ENCODE measurements at places on chromosomes 1 and 21.

GRCh38 chr1:78996791-78997190 is 9.7 kb downstream of the ADGRL4 start:
- DNase-seq = no peak

DNA sequence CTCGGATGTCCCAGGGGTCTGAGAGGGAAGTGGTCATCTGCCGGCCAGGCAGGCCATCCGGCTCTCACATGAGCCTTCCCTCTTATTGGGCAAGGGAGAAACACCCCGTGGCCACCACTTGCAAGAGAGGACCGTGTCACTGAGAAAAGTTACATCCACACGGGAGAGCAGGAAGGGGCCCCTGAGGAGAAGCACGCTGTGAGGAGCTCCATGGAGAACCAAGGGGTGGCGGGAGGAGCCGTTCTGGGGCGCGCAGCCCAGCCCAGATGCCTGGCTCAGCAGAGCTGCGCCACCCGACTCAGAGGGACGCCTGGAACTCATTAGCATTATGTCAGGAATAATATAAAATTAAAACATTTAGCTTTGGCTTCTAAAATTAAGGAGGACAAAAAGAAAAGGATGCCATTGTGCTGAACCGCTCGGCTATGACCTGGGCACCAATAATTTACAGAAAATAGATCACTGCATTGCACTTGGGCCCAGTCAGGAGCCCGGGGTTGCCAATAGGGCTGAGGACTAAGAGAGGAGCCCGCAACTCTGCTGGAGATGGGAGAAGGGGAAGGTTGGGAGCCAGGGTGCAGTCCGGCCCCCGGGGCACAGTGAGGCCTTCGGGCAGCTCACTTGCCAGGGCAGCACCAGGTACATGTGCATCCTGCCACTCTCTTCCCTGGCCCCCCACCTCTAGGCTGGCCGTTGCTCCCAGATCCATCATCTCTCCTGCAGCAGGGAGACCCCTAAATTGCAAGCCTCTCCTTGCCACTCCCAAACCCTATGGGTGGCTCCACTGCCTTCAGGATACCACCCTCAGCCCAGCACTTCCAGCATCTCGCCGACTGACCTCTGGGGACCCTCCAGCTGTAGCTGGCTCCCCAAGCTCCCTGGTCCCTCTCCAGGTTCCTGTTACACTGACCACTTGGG is 84.8 kb downstream of the DMRTB1 start:
- DNase-seq = no peak

DNA sequence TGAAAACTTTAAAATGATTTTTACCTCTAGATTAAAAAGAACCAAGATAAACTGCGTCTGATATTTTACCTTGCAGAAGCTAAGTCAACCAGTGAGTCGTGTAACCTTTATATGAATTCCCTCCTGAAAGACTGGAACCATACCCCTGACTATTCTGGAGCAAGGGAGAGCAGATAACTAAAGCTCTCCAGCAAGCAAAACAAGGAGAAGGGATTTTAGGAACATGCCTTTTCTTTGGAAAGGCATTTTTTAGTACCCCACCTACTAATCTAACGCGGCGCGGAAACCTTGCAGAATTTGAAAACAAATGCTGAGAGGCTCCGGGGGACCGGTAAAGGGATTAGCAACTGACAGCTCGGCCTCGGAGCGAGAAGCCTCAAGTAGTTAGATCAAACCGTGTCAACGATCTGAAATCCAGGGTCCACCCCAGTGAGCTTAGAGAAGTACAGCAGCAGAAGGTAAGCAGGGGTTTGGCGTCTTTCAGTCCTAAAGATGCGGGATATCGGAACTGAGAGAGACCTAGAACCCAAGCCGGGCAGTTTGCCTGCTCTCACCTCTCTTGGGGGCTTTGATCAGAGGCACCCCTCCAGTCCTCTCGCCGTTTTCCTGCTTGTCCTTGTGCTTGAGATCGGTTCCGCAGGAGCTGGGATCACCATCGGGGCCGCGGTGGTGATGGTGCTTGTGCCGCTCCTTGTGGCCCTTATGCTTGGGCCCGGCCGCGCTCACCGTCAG is 954 bp downstream of the RSBN1 start:
- DNase-seq = peak; percentile 19

DNA sequence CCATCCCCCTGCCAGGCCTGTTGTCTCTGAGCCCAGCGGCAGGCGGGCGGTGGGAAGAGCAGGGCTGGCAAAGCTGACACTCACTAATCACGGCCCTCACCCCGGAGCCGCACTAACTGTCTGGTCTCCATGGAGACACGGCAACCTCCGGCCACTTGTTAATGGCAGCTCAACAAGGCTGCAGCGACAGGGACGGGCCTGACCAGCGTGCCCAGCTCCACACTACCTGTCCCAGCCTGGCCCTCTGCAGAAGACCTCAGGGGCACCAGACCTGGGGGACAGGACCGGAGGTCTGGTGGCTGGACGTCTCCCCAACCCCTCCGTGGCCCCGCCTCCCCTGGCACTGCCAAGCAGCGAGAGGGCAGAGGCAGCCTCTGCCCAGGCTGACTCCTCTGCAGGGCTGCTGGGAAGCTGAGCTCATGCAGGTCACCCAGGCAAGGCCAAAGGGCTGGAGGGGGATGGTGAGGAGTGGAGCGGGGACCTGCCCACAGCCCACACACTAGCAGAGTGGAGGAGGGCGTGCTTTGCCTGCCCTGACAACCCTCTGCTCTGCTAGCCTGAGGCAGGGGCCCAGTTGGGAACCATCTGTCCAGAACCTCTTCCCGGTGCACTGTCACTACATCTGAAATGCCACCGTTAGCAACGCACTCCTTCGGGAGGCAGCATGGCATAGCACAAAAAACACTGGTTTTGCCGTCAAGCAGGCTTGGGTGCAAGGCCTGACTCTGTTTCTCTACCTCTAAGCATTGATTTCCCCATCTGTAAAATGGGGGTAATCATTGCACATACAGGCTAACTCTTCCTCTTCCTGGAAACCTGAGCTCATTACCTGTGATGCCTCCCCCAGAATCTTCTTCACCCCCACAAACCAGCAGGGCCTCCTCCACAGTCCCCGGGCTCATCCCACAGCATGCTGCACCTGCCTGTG is 29.6 kb upstream of the WASF2 start:
- DNase-seq = no peak

DNA sequence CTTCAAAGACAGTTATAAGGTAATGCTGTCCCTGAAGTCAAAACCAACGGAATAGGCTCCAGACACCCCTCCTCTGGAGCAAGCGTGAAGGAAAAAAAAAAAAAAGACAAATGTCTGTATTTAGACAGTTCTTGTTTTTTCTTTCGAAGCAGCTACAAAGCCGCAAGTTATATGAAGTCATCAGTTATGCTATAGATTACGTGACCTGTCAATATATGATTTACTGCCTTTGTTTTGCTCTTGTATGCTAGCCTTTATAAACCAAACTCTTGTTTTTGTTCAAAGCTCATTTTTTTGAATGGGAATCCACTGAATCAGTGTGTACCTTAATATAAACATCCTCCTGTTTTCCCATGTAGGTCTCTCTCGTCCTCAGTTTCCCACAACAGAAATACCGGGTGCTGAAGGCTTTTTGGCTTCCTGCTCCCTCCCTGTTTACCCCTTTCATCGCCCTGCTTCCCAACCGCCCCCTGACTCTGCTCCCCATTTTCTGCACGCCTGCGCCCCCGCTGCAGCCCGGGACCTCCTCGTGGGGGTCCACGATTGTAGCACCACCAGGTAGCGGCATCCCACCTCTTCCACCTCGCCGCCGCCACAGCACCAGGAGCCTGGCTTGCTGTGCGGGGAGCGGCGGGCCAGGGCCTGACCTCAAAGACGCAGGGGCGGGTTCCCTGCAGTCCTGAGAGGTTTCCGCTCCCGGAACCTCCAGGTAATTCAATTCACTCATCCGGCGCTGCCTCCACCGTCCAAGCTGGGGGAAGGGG is 5.2 kb upstream of the ZNF678 start:
- DNase-seq = no peak

DNA sequence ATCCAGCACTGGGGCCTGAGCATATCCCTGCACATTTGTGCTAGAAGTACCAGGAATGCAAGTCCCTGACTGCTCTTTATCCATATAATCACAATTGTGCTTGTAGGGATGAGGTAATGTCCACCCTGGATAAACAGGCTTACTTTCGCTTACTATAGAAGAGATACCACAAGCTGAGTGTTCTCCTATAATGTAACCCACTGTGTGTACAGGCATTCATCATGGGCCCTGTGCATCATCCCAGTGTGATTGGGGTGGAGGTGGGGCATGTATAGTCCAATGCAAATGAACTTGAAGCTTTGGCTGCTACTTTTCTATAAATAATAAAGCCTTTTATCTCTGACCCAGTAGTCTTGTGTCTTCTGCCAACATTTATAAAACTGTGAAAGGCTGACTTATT is 69.3 kb downstream of the MAN1A2 start:
- no peak for DNase-seq

GRCh38 chr21:41605178-41605933 is 97.4 kb upstream of the TMPRSS2 start:
- DNase-seq = no peak

- no peak for DNase-seq
Observed at GRCh38 chr1:52663716-52664115, 30.7 kb downstream of the SHISAL2A start.

DNA sequence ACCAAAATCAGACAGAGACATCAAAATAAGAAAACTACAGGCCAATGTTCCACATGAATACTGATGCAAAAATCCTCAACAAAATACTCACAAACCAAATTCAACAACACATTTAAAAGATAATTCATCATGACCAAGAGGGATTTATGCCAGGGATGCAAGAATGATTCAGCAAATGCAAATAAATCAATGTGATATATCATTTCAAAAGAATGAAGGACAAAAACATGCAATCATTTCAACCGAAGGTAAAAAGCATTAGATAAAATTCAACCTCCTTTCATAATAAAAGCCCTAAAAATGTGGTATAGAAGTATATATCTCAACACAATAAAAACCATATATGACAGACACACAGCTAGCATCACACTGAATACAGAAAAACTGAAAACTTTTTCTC is 81.5 kb upstream of the LYPLAL1 start:
- DNase-seq = no peak

- DNase-seq = no peak
Observed at GRCh38 chr1:239987103-239987745, 104.5 kb upstream of the FMN2 start.

- no peak for DNase-seq
Observed at GRCh38 chr21:36097427-36098181, 27.8 kb downstream of the CBR1 start.

GRCh38 chr1:3065396-3065795 is 3.6 kb upstream of the PRDM16 start:
- DNase-seq = no peak

- no peak for DNase-seq
Observed at GRCh38 chr1:184606786-184607185, 147.9 kb downstream of the EDEM3 start.

GRCh38 chr1:36973056-36973455 is 61.3 kb downstream of the GRIK3 start:
- no peak for DNase-seq

DNA sequence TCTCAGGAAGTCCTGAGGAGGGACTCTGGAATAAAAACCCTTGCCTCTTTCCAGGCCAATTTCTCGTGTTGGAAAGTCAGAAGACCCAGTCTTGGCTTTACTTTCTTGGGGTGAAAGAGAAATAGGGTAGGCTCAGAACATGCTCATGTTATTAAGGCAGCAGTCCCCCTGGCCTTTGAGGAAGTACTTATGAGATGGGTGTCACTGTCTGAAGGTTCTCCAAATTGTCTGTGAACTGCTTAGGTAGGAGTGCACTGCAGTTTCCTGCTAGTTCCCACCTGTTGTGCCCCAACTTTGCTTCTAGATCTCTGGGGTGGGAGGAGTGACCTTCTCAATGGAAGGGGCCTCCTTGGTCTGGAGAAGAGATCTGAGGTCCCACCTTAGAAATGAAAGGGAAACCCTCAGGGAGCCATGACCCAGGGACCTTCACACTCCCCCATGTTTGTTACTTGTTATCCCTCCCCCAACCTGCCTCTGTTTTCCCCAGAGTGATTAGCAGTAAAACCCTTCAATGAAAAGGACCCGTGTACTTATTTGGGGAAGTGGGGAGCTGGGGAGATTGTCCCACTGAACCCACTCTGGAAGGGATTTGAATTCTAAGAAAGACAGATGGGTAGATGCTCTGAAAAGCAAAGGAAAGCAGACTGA is 5.7 kb downstream of the ZNF691 start:
- DNase-seq = no peak

DNA sequence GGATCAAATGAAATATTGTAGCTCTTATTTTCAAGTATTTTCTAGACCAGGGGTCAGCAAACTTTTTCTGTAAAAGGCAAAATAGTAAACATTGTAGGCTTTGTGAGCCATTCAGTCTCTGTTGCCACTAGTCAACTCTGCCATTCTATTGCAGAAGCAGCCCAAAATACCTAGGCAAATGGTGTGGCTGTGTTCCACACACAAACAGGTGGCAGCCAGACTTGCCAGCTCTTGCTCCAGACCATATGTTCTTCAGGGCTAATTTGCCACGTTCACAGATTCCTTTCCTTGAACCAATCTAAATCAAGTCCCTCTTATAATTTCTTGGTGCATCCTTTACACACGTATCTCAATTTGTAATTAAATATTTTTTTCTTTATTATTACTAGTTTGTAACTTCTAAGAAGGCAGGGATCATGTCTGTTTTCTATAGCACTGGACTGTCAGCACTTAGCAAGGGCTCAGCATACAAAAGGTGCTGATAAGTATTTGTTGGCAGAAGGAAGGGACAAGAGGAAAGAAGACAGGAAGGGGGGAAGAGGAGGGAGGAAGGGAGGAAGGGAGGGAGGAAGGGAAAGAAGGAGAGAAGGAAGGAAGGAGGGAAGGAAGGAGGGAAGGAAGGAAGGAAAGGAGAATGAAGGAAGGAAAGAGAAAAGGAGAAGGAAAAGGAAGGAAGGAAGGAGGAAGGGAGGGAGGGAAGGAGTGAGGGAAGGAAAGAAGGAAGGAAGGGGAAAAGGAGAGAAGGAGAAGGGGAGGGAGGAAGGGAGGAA is 106.5 kb upstream of the EDEM3 start:
- DNase-seq = no peak

- DNase-seq = no peak
Observed at GRCh38 chr1:22142315-22143064, 407 bp downstream of the WNT4 start.

DNA sequence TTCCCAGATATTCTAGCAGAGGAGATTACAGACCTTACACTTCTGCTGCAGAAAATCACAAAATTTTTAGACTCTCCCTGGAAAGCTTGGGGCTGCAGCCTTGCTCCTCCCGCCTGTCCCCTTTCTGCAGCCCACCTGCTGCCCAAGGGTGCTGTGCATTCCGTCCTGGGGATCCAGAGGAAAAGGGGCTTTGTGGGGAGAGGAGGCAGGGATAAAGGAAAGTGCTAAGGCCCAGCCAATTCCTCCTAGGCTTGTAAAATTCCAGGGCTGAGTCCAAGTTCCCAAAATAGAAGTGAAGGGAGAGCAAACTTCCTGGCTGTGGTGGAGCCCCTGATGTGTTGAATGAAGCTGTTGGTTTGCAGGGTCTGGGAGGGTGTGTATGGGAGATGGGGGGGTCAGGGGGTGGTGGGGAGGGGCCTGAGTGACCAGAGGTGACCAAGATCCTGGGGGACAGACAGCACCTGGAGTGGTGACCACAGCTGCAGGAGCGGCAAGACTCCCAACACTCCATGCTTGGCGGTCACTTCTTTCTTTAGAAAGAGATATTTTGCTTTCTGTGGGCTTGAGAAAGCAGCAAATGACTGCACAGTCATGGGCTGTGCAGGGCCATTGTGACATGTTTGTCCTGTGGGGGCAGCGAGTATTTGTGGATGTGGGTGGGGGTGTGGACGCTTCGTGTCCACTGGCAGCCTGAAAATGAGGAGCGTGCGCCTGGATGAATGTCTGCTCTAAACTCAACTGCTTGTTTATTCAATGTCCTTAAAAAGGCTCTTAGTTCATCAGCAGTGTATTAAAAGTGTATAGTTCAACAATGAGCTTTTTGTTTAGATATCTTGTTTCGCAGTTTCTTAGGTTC is 68.4 kb downstream of the TLR5 start:
- DNase-seq = no peak

- DNase-seq = no peak
Observed at GRCh38 chr1:220407191-220407590, 120.7 kb upstream of the MARK1 start.
